ENCODE measurements at places on chromosomes 12 and 14.

DNA sequence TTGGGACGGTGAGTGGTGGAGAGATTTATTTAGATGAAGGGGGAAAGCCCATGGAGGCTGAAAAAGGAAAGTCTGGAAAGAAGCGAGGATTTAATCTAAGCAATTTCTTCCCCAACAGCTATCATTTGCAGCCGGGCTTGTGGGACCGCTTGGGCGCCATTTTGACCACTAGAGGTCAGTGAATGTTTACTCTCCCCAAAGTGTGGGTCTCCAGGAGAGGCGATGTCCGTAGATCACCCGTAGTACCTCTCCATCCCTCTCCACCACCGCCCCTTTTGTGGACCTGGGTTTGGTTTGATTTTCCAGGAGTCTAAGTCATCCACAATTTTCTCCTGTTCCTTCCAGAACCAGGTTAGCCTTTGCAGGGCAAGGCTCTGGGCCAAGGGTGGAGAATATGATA, 91.2 kb upstream of the PARP11 start:
- no peak for DNase-seq

DNA sequence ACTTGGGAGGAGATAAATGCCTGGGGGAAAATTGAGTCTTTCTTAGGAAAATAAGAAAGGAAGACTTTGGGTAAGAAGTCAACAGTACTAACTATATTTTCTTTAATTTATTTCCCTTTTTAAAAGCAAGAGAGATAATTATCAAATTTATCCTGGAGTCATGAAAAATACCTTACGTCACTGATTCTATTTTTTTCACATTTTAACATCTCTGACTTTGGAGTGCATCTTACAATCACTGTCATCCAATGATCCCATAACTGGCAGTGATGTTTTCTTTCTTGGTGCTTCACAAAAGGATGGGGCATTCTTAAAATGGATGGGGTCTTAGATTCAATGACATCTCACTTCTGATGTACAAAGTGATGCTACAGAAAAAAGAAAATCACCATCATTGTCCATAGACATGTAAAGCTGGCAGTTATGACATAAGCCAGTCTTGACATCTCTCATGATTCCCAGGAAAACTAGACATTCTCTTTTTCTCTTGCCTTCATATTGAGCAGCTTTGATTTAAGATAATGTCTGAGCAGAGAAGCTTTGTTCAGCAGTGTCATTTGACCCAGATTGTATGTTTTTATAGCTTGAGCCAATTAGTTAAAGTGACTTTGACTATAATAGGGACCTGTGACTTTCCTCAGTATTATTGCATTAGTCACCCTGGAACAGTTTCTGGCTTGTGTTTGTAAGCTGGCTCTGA, 236.2 kb downstream of the EGLN3 start:
- no peak for DNase-seq

GRCh38 chr12:4743046-4743445, 22.8 kb downstream of the GALNT8 start:
- DNase-seq, result no peak

DNA sequence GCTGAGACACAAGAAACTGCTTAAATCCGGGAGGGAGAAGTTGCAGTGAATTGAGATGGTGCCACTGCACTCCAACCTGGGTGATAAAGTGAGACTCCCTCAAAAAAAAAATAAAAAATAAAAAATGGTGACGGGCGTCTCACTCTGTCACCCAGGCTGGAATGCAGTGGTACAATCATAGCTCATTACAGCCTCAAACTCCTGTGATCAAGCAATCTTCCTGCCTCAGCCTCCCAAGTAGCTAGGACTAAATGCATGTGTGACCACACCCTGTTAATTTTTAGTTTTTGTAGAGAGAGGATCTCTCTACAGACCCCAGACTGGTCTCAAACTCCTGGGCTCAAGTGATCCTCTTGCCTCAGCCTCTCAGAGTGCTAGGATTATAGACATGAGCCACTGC, 9.1 kb downstream of the SNX6 start:
- DNase-seq, result no peak

DNA sequence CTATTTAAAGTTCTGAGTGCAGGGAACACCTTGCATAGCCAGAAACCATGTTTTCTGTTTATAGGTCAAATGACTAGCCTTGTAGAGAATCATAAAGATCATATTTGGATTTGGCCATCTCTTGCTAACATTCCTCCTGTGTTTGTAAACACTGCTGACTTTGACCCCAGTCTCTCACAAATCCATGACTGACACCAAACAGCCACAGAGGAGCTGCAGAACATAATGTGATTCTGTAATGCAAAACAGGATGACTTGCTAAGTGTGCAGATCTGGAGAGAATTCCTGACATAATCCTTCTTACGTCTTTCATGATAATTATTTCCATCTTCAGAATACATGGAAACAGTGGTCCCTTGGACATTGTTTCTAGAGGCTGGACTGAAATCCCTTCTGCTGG, 211.8 kb downstream of the BMP4 start:
- DNase-seq, result no peak

DNA sequence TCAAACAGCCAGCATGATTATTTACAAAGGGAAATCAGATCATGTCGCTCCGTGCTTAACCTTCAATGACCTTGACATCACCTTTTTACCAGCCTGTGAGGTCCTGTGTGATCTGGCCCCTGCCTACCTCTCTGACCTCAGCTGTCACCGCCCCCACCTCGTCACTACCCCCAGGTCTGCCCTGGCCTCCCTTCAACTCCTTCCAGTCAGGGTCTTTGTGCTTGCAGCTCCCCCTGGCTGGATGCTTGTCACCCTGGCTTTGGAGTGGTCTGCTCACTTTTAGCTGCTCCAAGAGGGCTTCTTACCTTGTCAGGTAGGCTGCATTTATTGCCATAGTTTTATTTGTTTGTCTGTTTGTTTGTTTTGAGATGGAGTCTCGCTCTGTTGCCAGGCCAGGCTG, 8.2 kb upstream of the MAX start:
- no peak for DNase-seq

- no peak for DNase-seq
These were observed 73.2 kb downstream of the SLC2A13 start for GRCh38 chr12:40032433-40033241.

- no peak for DNase-seq
These were observed 29.2 kb upstream of the DCN start for GRCh38 chr12:91211866-91212265.

- DNase-seq, result no peak
These were observed 109.3 kb downstream of the C12orf42 start for GRCh38 chr12:103386451-103386850.

GRCh38 chr14:100875126-100875525, 28.4 kb downstream of the RTL1 start:
- DNase-seq, result no peak

- no peak for DNase-seq
These were observed 18.5 kb upstream of the DHRS7 start for GRCh38 chr14:60183741-60184140.

GRCh38 chr12:65962036-65962430, 137.8 kb downstream of the HMGA2 start:
- no peak for DNase-seq

DNA sequence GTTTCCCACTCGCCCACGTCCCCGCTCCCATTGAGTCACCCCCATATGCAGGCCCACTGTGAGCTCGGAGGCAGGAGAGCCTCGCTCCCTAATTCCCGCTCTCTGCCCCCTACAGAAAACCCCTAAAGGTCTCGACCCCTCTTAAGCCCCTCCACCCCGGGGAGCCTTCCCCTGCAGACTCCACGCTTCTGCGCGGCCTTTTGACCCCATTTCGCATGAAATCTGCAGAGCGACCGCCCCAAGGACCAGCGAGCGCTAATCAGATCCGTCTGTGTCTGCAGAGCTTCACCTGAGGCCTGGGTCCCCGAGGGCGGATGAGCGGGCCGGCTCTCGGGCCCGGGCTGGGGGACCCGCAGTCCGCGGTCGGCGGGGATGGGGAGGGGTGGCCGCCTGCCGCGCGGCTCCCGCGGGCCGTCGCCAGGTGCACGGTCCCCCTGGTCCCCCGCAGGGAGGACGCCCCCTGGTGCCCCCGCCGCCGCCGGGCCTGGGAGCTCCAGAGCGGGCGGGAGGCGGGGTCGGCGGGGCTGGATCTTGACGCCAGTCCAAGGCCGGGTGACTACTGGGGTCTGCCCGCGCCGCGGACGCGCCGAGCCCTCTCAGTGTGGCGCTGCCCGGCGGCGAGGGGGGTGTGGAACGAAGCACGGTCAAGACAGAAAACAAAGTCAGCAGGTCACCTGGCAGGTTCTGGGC, 10.1 kb downstream of the BMP4 start:
- DNase-seq, result no peak

GRCh38 chr14:83764656-83765599, 1765.0 kb upstream of the FLRT2 start:
- no peak for DNase-seq

DNA sequence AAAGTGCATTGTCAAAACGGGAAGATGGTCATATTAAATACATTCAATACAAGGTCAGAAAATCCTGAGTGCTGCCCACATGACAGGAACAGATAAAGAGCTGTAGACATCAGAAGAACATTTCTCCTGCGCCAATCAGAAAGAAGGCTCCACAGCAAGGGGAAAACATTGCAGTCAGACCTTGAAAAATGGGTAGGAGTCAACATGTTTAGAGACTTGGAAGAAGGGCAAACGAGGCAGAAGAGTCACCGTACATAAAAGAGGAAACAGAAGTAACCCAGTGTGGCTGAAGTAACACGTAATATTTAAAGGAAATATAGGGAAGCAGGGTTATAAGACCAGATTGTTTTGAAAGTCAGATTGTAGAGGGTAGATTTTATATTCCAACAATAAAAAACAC, 11.9 kb downstream of the SPPL3 start:
- no peak for DNase-seq

GRCh38 chr14:103593577-103593976, 30.8 kb downstream of the COA8 start:
- DNase-seq, result no peak

GRCh38 chr12:117356048-117356447, 5.4 kb downstream of the NOS1 start:
- DNase-seq, result no peak

- DNase-seq, result no peak
These were observed 11.4 kb upstream of the CYP46A1 start for GRCh38 chr14:99672506-99673304.

GRCh38 chr12:60337839-60338549, 742.2 kb downstream of the SLC16A7 start:
- no peak for DNase-seq

GRCh38 chr14:26598081-26598671, 343 bp upstream of the NOVA1 start:
- DNase-seq, result peak; percentile 99

DNA sequence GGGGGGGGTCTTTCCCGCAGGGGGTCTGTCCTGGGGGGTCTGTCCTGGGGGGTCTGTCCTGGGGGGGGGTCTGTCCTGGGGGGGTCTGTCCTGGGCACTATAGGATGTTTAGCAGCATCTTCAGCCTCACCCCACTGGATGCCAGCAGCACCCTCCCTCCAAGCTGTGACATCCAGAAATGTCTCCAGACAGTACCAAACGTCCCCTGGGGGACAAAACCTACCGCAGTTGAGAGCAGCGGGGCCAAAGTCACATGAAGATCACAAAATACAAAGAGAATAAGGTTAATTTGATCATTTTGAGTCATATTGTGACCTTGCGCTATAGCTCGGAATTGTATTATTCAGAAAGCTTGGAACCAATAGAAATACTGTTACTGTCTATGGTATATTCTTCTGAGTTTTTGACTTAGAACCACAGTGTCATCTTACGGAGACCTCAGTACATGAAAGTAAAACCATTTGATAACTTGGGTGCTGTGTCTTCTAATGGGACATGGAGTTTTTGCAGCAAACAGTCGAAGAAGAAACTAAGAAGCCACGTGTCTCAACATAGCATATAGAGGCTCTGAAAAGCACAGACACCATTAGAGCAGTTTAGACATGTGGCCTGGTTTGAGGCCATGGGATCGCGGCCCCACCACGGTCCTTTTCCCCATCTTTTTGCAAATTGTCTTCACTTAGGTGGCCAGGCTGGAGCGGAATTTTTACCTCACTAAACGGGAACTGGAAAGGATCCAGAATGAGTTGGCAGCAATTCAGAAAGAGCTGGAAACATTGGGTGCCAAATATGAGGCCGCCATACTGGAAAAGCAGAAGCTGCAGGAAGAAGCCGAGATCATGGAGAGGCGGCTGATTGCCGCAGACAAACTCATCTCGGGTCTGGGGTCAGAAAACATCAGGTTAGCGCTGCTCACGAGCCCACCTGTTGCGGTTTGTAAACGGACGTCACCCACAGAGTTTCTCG, 59.9 kb downstream of the CCDC92 start:
- peak; percentile 45 for DNase-seq

DNA sequence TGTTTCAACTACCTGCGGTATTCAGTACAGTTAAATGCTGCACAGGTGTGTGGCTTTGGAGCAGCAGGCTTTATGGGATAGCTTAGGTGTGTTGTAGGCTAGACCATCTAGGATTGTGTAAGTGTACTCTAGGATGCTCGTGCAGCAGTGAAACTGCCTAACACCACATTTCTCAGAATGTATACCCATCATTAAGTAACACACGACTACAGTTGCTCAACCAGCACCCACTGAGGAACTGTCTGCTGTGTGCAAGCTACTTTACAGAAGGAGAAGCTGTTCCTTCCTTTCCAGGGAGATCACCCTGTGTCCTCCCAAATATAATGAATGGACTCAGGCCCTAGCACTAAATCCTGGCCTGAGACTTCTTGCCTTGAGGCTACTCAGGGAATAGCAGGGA, 94.8 kb downstream of the SLC24A4 start:
- DNase-seq, result no peak

DNA sequence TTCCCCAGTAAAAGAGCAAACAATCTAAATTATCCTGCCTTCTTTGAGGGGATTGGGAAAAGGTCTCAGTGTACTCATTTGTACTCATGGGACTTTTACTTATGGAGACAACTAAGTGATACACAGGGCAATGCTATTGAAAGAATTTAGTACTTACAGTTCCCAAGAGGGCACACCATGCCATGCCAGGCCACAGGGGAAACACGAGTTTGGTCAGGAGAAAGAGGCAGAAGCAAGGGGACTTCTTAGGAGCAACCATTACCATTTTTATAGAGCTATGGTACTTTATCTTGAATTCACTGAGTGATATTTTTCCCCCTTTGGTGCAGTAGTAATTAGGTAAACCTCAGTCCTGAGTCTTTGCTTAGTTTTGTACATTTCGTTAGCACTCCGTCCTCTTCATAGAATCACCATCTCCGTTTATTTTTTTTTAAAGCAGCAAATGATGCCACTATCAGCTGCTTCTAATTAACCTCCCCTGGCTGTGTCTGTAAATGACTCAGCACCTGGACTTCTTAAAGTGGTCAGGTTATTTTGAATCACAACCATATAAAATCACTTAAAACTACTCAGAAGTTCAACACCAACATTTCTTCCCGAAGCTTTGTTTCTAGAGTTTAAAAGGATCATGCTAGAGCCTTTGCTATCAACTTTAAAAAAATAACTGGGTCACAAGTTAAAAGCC, 5.9 kb upstream of the WASHC3 start:
- DNase-seq, result no peak

GRCh38 chr12:18810537-18811253, 72.8 kb downstream of the CAPZA3 start:
- no peak for DNase-seq

- no peak for DNase-seq
These were observed at the start of gene ACVRL1 for GRCh38 chr12:51907083-51907855. ACVRL1 (plus strand) TSS chr12:51907504; CDS start chr12:51912475, 4,971 bp downstream.

GRCh38 chr12:101671157-101671791, 26.2 kb upstream of the CHPT1 start:
- no peak for DNase-seq

Measured in NCI-H2171 (cell line).